ENCODE measurements at places on chromosomes 7 and 10.

DNA sequence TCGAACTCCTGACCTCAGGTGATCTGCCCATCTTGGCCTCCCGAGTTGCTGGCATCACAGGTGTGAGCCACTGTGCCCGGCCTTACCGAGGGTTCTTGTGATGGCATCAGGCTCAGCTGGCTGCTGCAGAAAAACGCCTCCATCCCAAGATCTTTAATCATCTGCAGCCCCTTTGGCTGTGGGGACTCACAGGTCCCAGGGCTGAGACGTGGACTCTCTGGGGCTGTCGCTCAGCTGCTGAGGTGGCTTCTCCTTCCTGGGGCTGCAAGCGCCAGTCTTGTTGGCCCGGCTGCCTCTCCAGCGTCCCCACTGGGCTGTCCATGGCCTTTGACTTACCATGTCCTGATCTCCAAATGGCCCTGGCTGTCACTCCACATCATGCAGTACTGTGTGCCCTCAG, 20.0 kb downstream of the AMZ1 start:
- no peaks in the 10 kb centered on the region for H3K27me3 ChIP-seq
- H3K27ac ChIP-seq = no peak overlapping the region
- peak; percentile 59 for DNase-seq
- no peak overlapping the region for H3K4me3 ChIP-seq

GRCh38 chr10:26861205-26861998, 644 bp upstream of the ABI1 start:
- DNase-seq = no peak
- H3K36me3 ChIP-seq = no peaks in the 10 kb centered on the region
- H3K27me3 ChIP-seq = no peaks in the 10 kb centered on the region
- peaks cover 13% of the 10 kb centered on the region for H3K4me1 ChIP-seq
- no peak overlapping the region for H3K4me3 ChIP-seq
- peak overlapping the region; percentile 99 for H3K27ac ChIP-seq

GRCh38 chr10:52316001-52316400, 1.9 kb downstream of the DKK1 start:
- peak overlapping the region; percentile 4 for H3K4me3 ChIP-seq
- peaks cover 9% of the 10 kb centered on the region for H3K4me1 ChIP-seq
- H3K36me3 ChIP-seq = no peaks in the 10 kb centered on the region
- DNase-seq = no peak

- H3K27me3 ChIP-seq = no peaks in the 10 kb centered on the region
- no peaks in the 10 kb centered on the region for H3K4me1 ChIP-seq
- DNase-seq = no peak
- H3K4me3 ChIP-seq = no peak overlapping the region
- H3K27ac ChIP-seq = no peak overlapping the region
Measured at GRCh38 chr7:93856323-93856722, 34.2 kb downstream of the TFPI2 start.

DNA sequence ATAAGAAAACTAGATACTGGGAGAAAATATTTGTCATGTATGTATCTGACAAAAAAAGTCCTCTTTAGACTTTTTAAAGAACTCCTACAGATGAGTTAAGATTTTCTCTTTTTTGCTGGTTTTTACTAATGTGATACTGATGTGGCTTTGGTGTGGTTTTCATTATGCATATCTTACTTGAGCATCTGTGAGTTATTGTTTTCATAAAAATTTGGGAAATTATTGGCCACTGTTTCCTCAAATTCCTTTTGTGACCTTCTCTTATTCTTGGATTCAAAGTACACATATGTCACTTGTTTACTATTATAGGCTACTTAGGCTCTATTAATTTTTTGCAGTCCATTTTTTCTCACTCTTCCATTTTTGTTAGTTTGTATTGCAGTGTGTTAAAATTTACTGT, 89.0 kb downstream of the PPP1R9A start:
- DNase-seq = no peak
- no peak overlapping the region for H3K27ac ChIP-seq
- H3K36me3 ChIP-seq = no peaks in the 10 kb centered on the region
- no peaks in the 10 kb centered on the region for H3K27me3 ChIP-seq
- H3K4me3 ChIP-seq = no peak overlapping the region

DNA sequence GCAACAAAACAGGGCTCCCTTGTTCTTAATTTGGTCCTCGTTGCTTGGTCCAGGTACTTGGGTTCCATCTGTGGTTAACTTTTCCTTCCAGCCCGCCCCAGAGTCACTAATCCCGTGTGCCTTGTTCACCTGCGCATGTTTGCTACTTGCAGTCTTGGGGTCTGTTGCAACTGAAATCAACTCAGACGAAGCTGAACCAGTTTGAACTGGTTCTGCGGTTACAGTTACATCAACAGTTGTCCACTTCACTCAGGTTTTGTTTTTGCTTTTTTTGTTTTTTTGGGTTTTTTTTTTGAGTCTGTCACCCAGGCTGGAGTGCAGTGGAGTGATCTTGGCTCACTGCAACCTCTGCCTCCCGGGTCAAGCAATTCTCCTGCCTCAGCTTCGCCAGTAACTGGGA, 34.7 kb downstream of the TRRAP start:
- H3K36me3 ChIP-seq = peaks cover 98% of the 10 kb centered on the region
- no peak overlapping the region for H3K4me3 ChIP-seq

DNA sequence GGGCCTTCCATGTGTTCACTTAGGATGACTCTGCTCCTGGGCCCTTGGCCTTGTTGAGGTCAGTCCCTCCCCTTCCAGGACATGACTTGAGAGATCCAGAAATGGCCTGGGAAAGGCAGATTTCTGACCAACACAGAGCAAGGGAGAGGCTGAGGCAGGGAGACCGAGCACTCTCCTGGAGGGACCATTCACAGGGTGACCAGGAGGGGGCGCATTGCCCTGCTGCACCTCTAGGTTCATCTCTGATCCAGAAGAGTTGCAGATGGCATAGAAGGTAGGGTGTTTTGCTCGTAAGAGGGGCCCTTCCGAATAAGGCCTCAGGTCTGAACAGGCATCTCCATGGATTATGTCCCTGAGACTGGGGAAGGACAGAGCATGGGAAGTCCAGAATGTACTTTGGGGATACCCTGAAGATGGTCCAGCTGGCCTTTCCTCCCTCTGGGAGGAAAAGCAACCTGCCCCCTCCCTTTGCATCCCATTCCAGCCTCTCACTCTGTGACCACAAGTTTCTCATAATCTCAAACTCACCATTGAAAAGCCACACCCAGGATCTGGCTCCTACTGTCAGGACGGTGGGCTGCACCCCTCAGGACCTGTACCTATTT, 6.6 kb downstream of the DMBT1 start:
- no peak overlapping the region for H3K27ac ChIP-seq
- no peak for DNase-seq
- no peaks in the 10 kb centered on the region for H3K36me3 ChIP-seq
- H3K27me3 ChIP-seq = no peaks in the 10 kb centered on the region
- H3K4me3 ChIP-seq = no peak overlapping the region

DNA sequence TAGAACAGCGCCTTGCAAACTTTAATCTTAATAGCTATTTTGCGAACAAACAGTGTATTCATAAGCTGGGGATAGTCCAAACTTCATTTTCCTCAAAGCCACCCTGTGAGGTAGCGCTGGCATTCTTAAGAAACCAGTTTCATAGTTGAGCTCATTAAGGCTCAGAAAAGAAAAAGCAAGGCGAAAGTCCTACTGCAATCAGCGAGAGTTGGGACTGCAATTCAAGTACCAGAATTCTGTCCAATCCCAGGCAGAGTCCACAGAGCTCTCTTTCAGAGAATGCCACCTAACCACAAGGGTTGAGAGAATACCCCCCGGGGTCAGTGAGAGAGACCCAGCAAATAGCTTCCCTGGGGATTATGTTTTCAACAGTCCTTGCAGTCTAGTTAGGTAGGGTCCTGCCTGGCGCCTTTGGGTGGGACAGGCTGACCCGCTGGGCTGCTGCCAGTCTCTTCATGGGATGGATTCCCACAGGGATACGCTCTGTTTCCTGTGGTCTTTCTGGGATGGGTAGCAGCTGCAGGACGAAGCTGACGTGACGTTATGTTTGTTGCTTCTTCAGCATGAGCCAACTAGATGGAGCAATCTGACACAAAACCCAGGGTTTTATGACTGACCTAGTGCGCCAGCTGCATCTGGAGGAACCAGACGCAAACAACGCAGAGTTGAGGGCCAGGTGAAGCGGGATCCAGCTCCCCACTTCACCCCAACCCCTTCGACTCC, 16.0 kb downstream of the BMPER start:
- no peak overlapping the region for H3K27ac ChIP-seq
- H3K4me3 ChIP-seq = no peak overlapping the region
- H3K36me3 ChIP-seq = no peaks in the 10 kb centered on the region
- DNase-seq = no peak
- H3K27me3 ChIP-seq = no peaks in the 10 kb centered on the region

Measured in left lung (tissue), 14 donors.